Activated T-cell treated with anti-CD3 and anti-CD28 coated beads, Interleukin-2, amount 50 U/mL, for 4 hours (primary cell): ENCODE measurements at places on chromosomes 4 and X. TPM values are rescaled to one million over a fixed set of nuclear protein-coding genes. Genes with fewer than 3 reads are reported as not detected.

Gene SERTM2
- total RNA-seq, result not detected

Gene UGT2A1
- total RNA-seq, result not detected

Gene HGFAC
- not detected for total RNA-seq

Gene CCSER1
- 0.10 TPM for total RNA-seq

Gene PYURF
- 72.9 TPM for total RNA-seq

Gene MAGEA8
- not detected for total RNA-seq

GRCh38 chr4:183182873-183183725, 84.0 kb downstream of the WWC2 start:
- DNase-seq, result no peak

DNA sequence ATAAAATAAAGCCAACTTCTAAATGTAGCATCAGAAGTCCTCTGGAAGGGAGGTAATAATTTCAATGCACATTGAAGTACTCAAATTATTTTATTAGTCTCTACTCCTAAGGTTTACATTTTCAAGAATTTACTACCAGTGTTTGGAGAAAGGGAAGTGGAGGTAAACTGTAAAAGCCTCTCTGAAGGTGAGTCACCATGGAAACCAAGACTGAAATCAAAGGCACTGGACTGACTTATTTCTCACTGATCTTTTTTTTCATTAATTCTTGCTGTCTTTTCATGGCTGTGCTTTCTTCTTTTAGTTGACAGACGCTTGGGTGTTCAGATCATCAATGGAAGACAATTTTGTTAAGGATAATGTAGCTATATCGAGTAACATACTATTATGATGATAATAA, 9.7 kb downstream of the SLC39A8 start:
- no peak for DNase-seq

DNA sequence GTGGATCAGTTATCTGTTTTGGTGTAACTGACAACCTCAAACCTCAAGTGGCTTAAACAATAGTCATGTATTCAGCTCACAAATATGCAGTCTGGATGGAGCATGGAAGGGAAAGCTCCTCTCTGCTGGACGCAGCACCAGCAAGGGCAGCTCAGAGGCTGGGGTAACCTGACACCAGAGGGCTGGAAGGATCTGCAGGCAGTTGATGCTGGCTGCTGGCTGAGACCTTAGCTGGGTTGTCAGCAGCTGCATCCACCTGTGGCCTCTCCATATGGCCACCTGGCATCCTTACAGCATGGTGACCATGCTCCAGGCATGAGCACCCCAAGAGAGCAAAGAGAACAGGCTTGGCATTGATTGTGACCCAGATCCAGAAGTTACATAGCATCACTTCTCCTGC, 46.7 kb downstream of the ENPP6 start:
- DNase-seq, result no peak

- no peak for DNase-seq
These were observed 24.6 kb downstream of the NAP1L5 start for GRCh38 chr4:88672987-88673386.

GRCh38 chr4:7904952-7905915, 34.4 kb downstream of the AFAP1 start:
- DNase-seq, result no peak

DNA sequence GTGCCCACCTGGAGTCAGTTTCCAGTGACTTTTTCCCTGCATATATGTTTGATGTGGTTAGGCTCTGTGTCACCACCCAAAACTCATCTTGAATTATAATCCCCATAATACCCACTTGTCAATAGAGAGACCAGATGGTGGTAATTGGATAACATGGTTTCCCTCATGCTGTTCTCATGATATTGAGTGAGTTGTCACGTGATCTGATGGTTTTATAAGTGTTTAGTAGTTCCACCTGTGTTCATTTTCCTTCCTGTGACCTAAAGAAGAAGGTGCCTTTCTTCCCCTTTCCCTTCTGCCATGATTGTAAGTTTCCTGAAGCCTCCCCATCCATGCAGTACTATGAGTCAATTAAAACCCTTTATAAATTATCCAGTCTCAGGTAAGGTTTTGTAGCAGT, 740.9 kb downstream of the ARAP2 start:
- DNase-seq, result no peak

- no peak for DNase-seq
These were observed 88.6 kb downstream of the SHROOM3 start for GRCh38 chr4:76523593-76523992.

DNA sequence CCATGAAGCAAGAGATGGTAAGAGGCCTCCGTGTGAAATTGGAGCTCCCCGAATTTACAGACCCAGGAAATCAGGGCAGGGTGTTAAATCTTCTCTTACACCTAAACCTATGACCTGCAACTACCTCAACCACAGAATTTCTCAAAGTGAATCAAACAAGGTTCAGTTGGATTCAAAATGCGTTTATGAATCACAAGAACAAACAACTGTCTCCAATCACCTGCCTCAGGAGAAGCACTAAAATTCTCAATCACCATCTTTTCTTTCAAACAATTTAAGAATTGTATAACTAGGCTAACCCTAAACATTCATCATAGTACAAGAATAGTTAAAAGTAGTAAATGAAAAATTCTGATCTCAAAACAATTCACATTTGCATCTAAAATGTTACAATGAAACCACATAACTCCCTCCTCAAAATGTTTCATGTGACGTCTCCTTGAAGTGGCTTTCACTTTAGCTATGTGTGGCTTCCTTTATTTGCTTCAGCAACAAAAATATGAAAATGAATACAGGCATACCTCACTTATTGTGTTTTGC, 19.2 kb downstream of the PPP3CA start:
- DNase-seq, result no peak

DNA sequence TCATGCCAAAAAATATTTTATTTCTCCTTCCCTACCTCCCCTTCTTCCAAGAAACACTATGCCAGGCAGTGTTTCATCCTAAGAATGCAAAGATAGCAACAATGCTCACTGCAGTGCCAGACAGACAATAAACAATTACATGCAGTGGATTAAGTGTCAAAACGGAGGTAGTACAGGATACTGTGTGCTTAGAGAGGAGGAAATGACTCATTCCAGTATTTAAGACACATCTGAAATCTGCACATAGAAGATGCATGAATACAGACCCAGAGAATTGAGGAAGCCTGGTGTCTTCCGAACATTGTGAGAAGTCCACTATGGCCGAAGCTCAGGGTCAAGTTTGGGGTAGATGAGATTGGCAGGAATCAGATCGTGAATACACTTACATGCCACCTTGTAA, 326.4 kb downstream of the PPP3CA start:
- DNase-seq, result no peak

- DNase-seq, result no peak
These were observed 9.9 kb downstream of the JAKMIP1 start for GRCh38 chr4:6190486-6190885.

DNA sequence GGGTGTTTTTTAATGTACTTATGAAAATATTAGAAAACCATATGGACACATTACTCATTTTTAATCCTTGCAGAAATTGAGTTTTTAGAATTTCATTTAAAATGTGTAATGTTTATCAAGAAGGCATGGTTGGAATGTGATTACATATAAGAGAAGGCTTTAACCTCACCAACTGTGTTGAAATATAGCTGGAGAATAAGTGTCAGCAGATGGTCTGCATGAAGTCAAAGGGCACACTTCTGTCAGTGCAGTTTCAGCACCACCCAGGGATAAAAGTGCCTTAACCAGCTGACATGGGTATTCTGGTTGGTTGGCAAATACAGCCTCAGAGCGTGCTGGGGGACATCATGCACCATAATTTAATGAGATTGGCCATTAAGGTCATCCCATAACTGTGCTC, 21.2 kb upstream of the ANTXR2 start:
- no peak for DNase-seq

DNA sequence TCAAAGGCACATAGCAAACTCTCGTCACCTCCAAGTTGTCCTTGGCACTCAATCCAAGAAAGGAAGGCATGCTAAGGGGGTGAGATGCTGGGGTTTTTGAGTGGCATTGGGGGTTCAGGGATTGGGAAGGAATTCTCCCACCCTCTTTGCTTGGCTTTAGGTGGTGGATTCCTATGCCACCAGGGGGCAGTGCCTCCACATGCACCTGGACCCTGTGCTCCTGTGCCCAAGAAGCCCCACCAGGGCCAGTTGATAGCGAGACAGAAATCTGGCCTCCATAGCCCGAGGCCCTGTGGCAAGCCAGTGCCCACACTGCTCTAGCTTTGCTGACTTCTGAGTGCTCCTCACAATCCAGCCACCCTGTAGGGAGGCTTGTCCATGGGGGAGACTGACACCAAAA, 2.0 kb upstream of the FATE1 start:
- no peak for DNase-seq

- no peak for DNase-seq
These were observed 227.8 kb downstream of the KDR start for GRCh38 chr4:54897590-54897989.

DNA sequence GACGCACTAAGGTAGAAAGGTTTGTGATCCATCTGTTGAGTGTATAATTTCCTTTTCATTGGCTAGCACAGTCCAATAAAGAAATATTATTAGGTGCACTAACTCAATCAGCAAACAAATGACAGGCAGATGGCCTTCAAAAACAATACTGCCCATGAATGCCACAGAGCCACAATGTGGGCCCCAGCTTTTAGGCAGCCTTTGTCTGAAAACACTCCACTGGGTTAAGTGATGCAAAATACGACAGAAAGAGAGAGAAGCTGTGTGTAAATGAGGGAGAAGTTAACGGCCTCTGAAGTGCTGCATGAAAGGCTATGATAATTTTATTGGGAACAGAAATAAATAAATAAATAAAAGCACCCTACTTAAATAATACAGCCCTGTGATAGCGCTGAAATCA, 274.6 kb downstream of the NKX6-1 start:
- no peak for DNase-seq

DNA sequence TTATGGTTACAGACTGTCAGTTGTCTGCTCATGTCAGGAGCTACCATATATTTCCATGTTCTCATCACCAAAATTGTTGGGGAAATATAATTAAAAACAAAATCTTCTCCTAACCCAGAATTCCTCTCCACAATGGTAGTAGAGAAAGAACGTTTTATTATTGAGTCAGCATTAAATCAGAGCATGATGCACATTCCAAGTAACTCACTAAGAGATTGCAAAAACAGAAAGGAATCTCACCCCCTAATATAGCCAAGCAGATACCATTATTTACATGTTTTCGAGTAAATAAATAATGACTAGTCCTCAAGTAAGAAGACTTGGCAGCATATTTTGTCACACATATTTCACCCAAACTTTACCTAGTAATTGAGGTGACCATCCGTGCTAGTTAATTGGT, 36.2 kb upstream of the ARHGEF6 start:
- DNase-seq, result no peak

- no peak for DNase-seq
These were observed 82.1 kb upstream of the AFAP1 start for GRCh38 chr4:8021796-8022195.

DNA sequence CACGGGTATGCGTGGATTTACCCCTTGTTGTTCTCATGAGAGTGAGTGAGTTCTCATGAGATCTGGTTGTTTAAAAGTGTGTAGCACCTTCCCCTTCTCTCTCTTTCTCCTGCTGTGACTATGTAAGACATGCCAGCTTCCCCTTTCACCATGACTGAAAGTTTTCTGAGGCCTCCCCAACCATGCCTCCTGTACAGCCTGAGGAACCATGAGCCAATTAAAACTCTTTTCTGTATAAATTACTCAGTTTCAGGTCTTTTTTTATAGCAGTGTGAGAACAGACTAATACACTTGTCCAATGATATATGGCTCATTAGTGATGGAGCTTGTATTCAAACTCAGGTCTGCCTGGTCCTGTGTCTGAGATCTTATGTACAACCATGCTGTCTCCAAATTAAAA, 28.5 kb upstream of the RTL3 start:
- DNase-seq, result no peak

GRCh38 chr4:129149906-129150305, 54.0 kb downstream of the C4orf33 start:
- DNase-seq, result no peak

DNA sequence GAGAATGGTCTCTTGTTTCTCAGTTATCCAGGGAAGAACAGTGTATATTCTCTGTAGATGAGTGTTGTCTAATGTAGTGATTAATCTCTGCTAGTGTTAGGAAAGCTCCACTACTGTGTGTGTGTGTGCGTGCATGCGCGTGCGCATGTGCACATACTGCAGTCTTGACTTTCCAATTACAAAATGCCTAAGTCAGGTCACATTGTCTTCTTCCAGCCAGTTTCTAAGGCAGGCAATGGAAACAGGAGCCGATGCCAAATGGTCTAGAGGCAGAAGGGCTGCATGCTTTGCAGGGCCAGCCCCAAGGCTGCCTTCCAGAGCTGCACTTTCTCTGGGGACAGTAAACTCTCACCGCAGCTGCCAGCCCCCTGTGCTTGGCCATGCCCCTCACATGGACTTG, 30.5 kb upstream of the NAP1L5 start:
- DNase-seq, result no peak

DNA sequence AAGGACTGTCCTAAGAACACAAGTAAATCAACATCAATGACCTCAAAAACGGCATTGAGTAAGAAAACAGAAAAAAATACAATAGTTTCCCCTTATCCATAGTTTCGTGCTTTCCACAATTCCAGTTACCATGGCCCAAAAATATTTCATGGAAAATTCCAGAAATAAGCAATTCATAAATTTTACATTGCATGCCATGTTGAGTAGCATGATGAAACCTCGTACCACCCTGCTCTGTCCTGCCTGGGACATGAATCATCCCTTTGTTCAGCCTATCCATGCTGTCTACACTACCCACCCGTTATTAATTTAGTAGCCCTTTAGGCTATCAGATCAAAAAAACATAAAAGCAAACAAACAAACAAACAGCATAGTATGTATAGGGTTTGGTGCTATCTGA, 51.1 kb downstream of the KLF3 start:
- no peak for DNase-seq

DNA sequence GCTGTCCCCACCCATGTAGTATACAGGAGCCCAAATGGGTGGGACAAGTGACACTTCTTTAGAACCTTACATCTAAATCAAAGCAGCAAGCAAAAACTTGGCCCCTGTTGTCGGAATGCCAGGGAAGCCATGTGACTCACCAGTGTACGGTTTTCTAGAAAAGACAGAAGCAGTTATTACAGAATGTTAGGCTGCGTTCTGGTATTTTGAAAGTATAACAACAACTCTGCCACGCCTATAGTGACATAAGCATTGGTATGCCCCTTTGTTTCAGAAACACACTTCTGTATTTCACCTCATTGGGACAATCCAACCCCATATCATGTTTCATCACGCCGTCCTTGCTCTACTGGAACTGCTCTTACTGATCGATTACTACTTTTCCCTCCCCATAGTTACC, 14.8 kb downstream of the PDHA1 start:
- no peak for DNase-seq

- no peak for DNase-seq
These were observed 140.6 kb upstream of the ARX start for GRCh38 chrX:25156323-25156722.

GRCh38 chr4:159608436-159608835, 505.6 kb downstream of the RAPGEF2 start:
- no peak for DNase-seq
